ENCODE measurements at places on chromosomes 4 and X.
A peak's percentile ranks its signal among the peaks of the same experiment; 100 is the strongest.

GRCh38 chr4:23320931-23321587 lies 568.8 kb downstream of the PPARGC1A start:
- no peak for DNase-seq

DNA sequence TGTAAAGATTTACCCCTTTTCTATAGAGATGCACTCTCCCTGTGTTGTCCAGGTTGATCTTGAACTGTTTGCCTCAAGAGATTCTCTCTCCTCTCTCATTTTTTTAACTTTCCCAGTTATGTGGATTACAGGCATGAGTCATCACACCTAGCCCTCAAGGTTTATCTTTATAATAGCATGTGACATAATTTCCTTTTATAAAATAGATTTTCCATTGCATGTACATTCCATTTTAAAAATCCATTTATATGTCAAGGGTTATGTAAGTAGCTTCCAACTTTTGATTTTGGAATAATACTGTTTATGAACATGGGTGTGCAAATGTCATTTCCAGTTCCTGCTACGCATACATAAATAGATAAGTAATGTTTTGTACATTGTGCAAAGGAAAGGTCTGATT lies 20.6 kb downstream of the ZNF721 start:
- DNase-seq = no peak

DNA sequence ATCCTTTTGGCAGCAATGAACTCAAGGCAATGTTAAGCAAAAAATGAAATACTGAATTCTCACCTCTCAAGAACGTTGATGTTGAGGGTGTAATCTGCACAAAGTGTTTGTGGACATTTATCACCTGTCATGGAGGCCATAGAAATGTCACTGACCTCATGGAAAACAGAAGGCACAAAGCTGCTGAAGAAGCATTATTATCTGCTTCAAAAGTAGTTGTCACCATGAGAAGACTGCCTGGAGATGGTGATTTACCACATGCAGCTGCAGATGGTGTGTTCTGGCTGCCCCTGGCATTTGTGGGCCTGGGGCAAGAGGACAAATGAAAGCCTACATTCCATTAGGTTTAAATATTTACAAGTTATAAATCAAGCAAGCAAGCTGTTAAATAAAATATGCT lies 116.8 kb upstream of the RPS6KA3 start:
- no peak for DNase-seq

- DNase-seq = no peak
These were observed 189.9 kb downstream of the AASDH start for GRCh38 chr4:56197387-56197786.

- no peak for DNase-seq
These were observed 19.0 kb upstream of the MRPL1 start for GRCh38 chr4:77843628-77844027.

DNA sequence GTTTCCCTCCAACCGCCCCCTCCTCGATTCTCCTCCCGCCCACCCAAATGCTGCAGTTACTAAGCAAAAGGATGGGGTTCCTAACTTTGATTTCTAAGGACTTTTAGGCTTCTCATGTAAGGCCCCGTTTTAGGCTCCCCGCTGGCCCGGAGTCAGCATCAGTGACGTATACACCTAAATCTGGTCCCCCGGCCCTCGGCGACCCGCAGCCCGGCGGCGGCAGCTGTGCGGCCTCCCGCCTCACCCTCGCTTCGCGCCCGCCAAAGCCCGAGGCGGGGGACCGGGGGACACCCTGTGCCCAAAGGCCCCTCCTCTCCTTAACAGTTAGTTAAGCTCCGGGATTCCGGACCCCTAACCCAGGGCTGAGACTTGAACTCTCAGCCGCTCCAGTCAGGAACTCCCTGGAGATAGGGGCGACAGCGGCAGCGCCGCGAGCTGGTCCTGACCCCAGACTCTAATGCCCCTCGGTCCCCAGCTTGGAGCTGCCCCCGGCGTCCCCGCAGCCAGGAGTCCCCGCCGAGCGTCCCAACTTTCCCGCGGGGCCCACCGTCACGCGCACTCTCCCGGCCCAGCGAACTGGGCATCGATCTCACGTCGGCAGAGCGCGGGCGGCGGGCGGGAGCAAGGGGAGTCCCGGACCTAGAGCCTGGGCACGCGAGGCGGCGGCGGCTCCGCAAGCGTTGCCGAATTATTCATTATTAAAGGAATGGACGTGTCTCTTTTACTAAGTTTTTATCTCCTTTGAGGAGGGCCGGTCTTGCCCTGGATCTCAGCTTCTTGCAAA lies 1.5 kb upstream of the NR3C2 start:
- DNase-seq = peak; percentile 4

DNA sequence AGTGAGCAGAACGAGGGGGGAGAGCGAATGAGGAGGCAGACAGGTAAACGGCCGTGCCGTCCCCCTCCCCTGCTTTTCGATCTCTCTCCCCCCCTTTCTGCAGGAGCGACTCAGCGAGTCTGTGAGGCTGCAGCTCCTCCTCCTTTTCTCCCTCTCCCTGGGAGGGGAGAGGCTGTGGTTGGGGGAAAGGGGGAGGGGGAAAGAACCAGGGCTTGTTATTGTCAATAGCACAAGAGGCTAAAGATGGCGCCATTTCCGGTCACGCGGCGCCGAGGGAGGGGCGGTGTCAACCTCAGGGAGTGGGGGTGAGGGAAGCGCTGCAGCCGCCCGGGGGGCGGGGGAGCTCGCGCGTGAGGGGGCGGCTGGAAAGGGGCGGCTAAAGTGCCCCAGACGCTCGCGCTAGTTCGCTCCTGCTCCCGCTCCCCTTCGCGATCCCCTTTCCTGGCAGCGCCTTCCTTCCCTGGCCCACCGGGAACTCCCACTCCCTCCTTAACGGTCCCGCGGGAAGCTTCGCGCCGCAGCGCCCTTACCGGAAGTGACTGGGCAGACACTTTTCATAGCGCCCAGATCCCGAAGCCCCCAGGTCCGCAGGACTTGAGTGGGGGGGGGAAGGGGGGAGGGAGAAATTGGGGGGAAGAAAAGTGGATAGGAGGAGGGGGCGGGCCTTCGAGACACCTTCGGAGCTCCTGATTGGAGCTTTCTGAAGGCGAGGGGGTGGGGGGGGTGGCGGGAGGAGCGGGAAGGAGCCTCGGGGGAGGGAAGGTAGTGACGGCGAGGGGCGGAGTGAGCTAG lies at the start of gene CUL4B:
TSS of gene CUL4B (minus strand) at position 121 of the 792 bp plus-strand sequence. CDS start 324 bp downstream, outside the sequence.
- DNase-seq = peak; percentile 84

DNA sequence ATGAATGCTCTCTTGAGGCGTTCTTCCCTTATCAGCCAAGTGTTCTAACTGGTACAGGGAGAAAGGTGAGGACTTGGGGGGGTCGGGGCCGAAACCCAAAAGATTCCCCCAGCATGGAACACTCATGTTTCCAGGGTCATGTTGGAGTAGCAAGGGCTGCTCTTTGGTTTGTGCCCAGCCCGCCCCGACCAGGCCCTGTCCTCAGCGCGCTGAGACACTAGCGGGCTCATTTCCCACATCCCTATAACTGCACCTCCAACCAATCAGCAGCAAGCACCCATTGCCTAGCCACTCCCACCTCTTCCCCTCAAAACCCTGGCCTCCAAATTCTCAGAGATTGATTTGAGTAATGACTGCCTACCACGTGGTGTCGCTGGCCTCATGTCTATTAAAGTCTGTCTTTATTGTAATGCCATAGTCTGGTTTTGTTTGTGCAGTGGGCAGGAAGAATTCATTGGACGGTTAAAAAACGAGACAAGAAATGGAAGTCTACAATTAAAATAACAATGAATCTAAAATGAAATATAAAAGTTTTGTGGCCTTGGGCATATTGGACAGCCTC lies 1928.4 kb downstream of the STIM2 start:
- DNase-seq = no peak

GRCh38 chrX:66053414-66053813 lies 13.5 kb upstream of the VSIG4 start:
- DNase-seq = no peak

DNA sequence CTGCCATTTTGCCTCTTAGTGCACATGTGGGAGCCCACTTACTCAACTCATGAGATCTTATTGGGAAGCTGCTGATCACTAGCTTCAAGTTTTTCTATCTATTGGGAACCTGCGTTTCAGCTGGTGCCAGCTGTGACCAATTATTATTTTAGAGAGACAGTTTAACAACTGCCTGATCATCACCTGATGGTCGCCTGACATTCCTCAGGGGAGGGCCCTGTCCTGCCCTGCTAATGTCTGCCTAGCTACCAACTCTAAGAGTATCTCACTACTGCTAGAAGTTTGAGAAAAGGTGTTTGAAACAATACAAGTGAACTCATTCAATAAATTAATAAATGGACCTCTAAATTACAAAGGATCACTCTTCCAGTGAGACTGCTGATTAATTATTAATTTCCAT lies 95.5 kb downstream of the PCDH7 start:
- DNase-seq = no peak

GRCh38 chrX:49231333-49232000 lies 1.7 kb downstream of the CACNA1F start:
- no peak for DNase-seq

GRCh38 chrX:21374994-21375707 lies 933 bp downstream of the CNKSR2 start:
- no peak for DNase-seq

DNA sequence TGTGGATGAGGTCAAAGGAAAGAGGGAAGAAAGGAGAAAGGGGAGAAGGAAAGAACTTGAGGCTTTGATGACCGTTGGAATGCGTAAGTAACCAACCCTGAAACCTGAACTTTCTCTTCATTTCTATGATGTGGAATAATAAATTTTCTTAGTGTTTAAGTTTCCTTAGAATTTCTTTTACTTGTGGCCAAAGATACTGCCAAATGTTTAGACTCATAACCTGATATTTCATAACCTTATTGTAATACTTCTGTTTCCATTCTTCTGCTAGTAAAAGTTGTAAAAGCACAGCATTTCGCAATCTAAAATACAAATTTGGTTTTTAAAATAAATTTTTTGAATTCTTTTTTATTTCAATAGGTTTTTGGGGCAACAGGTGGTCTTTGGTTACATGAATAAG lies 258.5 kb upstream of the GIMD1 start:
- DNase-seq = no peak

GRCh38 chr4:98648602-98649001 lies 9.8 kb downstream of the TSPAN5 start:
- DNase-seq = no peak

- DNase-seq = no peak
These were observed 4.4 kb upstream of the HAND2 start for GRCh38 chr4:173534434-173534833.

- no peak for DNase-seq
These were observed 23.1 kb downstream of the CENPC start for GRCh38 chr4:67522230-67522629.

GRCh38 chrX:42772874-42773273 lies 5.1 kb downstream of the PPP1R2C start:
- DNase-seq = no peak

DNA sequence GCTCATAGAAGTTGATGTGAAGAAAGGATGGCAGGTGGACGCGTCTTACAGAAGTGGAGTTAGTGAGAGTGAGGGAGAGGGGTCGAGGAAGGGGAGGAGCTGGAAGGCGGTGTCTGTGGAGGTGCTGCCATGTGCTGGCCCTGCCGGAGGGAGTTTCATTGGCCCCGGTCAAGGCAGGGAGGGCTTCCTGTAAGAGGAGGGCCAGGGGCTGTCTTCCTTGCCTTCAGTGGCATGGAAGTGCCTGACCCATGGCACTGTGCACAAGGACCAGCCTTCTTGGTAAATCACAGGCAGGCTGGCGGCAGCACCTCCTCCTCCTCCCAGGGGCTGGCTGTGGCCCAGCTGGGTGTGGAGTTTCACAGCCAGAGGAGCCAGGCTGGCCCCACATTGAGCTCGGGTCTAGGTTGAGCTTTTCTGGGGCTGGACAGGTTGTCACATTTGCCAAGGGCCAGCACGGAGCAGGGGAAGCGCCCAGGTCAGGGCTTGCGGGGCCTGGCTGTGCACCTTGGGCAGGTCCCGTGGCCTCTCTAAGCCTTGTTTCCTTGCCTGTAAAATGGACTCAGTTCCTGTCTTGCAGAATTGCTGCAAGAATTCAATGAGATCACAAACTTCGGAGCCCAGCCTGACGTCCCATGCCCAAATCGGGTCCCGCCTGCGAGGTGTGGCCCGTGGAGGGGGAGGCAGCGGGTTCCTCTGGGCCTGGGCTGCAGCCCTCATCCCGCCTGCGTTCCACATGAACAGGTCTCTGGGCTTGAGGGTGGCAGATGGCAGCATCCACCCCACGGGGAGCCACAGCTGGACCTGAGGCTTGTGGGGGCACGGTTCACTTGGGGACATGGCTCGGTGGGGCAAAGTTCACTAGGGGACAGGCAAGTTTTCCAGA lies 7.0 kb downstream of the HTRA3 start:
- DNase-seq = no peak

- no peak for DNase-seq
These were observed 16.2 kb downstream of the SH3RF1 start for GRCh38 chr4:169254546-169254983.

DNA sequence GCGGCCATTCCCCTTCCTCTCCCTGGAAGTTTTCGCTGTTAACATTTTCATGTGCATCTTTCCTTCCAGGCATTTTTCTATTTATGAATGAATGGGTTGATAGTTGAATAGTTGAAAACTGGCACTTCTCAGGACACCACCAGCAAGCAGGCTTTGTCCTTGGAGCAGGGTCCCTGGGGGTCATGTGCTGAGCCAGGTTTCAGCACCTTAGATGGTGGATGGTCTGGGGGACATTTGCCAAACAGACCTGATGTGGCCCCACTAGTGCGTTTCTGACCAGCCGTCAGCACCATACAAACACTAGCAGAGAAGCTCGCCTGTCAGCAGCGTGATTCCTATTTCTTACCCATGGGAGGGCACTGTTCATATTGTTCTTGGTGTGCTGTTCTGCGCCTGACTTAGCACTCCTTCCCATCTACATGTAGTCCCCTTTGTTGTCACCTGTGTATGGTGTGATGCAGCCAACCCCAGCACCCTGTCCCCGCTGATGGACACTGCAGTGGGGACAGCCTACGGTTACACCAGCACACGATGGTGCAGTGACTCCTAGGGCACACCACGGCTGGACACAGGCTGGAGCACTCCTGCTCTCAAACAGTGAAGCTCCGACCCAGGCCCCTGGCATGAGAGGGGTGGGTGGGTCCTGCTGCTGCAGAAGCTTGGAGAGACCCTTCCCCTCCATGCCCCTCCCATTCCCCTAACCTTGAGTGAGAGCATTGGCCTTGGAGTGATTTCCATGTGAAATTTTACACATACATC lies 27.2 kb upstream of the WFS1 start:
- no peak for DNase-seq

GRCh38 chr4:84877051-84877833 lies 89.2 kb downstream of the WDFY3 start:
- DNase-seq = no peak

- no peak for DNase-seq
These were observed 87.8 kb upstream of the BMPR1B start for GRCh38 chr4:94669672-94670664.

DNA sequence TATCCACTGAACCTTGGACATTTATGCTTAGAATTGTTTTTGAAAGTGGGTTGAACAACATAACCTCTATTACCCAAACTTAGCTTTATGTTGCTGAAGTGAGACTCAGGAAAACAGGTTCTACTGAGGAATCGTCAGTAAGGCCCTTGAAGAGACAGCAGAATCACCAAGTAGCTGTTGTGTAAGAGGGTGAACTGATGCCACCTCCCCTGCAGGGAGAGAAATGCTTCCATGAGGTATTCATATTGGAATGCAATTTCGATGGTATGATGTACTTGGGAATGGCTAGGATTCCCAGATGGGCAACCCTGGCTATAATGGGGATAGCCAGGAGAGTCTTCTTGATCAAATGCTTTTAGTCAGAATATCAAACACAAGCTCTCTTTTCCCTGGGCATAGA lies 4.1 kb upstream of the SCRG1 start:
- DNase-seq = no peak
